ENCODE measurements at places on chromosomes 11 and 22.
A peak's percentile ranks its signal among the peaks of the same experiment; 100 is the strongest.

DNA sequence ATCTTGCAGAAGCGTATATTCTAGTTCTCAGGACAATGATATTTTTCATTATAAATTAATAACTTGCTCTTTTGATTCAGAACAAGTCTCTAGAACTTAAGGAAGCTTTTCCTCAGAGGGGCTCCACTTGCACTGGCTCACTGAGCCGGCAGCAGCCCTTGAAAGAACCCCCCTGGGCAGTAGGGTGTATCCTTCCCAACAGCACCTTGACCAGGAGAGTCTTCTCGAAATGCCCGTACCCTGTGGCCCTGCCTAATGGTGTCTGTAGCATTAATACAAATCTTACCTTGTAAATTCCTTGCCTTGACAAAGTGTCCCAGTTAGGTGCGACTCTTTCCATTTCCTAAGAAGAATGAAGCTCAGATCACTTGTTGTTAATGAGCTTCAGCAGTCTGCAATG, 13.5 kb downstream of the PSMD13 start:
- no peak for DNase-seq

- no peak for DNase-seq
Observed at GRCh38 chr11:82972103-82972502, 70.6 kb downstream of the DDIAS start.

- DNase-seq, result no peak
Observed at GRCh38 chr11:23288003-23288783, 427.9 kb upstream of the CCDC179 start.

GRCh38 chr11:79708319-79708932, 267.6 kb upstream of the TENM4 start:
- no peak for DNase-seq

DNA sequence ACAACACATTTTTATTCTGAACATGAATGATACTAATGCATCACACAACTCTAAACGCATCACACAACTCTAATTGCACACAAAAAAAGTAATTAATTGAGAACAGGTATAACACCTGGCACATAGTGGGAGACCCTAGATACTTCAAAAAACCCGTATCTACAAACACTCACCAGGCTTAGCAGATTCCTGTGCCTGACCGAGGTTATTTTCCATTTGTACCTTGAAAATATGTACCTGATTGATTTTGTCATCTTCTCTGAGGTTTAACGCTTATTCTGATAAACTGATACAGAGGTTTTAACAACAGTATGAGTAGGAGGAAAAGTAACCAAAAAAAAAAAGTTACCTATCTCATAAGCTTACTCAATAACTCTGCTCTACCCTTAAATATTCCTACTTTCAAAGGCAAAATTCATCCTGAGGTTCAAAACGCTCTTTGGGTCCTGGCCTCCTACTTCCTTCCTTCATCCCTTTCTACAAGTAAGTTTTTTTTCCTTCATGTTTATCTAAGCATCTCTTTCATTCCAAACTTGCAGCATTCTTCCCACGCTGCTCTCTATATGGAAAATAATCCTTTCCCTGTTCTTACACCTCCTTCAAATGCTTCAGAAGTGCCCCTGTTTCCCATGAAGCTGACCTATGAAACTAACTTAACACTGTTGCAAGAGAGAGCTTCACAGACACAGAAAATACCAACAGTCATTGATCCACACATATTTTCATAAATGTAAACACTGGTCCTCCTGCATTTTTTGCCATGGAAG, 73.3 kb downstream of the ETS1 start:
- DNase-seq, result no peak

- DNase-seq, result peak; percentile 68
Observed at GRCh38 chr11:21511835-21512440, 680.9 kb upstream of the ANO5 start.
